ENCODE measurements at places on chromosomes 13 and 19.

DNA sequence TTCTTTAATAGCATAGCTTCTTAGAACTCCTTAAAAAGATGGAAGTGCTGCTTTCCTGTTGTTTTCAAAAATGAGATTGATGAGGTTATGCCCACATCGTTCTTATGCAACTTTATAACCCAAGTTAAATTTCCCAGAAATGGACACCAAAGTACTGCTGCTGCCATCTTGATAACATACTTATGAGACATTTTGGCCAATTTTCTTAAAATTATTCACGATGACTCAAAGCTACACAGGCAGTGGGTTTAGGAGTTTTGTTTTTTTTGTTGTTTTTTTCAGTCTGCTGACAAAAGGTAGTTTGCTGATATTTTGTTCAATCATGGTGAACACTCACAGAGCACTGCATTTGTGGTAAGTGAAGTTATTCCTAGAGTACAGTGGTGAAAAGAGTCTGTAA lies 54.9 kb upstream of the RFC3 start:
- DNase-seq, result no peak

DNA sequence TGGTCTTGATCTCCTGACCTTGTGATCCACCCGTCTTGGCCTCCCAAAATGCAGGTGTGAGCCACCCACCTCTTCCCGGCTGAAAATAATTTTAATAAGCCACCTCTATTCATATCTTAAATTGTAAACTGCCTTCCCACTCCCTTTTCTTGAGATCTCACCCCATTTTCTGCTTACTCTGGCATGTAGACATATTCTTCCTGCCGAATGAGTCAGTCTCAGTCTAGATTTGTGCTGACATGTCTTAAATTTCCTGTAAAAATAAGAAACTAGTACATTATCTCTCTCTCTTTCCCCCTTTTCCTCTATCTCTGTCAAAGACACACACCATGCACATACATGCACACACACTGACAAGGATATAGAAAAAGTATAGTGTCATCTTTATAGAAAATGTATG lies 60.9 kb downstream of the THSD1 start:
- peak; percentile 14 for DNase-seq

- DNase-seq, result no peak
Measured at GRCh38 chr13:55500694-55501093, 1640.0 kb upstream of the PRR20A start.

- DNase-seq, result no peak
Measured at GRCh38 chr19:5075597-5075996, 106.7 kb downstream of the KDM4B start.

DNA sequence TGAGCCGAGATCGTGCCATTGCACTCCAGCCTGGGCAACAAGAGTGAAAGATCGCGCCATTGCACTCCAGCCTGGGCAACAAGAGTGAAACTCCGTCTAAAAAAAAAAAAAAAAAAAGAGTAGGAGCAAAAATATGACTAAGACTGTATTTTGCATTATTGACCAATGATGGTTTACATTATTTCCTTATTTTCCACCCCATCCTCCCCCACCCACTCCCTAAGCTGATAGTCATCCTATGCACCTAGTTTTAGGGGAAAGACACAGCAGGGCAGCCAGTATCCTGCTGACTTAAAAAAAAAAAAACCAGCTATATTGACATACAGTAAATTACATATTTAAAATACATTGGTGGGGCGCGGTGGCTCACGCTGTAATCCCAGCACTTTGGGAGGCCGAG lies 25.1 kb downstream of the VAV1 start:
- DNase-seq, result no peak

- DNase-seq, result peak; percentile 66
Measured at GRCh38 chr19:45250832-45251451, at the start of gene MARK4. MARK4 (plus strand) TSS chr19:45251271; CDS start chr19:45251589, 318 bp downstream.

GRCh38 chr13:33169273-33169980 lies 116.1 kb downstream of the STARD13 start:
- DNase-seq, result peak; percentile 83

GRCh38 chr13:97121894-97122293 lies 100.2 kb upstream of the MBNL2 start:
- DNase-seq, result no peak

DNA sequence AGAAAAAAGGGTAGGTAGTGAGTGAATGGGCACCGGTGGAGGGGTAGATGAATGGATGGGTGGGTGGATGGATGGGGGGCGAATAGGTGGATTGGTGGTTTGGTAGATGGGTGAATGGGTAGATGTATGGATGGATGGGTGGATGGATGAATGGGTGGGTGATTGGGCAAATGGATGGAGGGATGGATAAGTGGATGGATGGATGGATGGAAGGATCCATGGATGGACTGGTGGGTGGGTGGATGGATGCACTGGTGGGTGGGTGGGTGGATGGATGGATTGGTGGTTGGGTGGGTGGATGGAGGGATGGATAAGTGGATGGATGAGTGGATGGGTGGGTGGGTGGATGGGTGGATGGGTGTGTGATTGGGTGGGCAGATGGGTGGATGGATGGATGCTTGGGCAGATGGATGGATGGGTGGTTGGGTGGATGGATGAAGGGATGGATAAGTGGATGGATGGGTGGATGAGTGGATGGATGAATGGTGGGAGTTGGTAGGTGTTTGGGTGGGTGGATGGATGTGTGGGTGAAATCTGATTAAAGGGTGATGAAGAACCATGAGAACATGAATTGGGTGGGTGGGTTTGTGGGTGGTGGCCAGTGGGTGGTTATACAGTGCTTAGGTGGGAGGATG lies 2.3 kb downstream of the ANKRD24 start:
- DNase-seq, result no peak

DNA sequence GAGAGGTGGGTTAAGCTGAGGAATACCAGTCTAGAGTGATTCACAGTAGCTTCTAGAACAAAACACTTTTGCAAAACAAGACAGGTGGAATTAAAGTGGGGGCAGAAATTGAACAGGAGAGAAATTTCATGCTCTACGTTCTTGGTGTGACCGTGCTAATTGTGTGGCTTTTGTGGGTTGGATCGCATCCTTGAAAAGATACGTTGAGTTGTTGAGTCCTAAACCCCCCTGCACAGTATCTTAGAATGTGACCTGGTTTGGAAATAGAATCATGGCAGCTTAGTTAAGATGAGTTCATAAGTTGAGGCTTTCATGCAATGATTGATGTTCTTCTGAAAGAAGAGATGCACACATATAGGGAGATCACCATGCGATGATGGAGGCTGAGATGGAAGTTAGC lies 308.2 kb downstream of the ATP8A2 start:
- no peak for DNase-seq

GRCh38 chr19:42197375-42197817 lies 20.1 kb downstream of the DEDD2 start:
- no peak for DNase-seq

GRCh38 chr13:39530916-39531315 lies 72.1 kb downstream of the LHFPL6 start:
- DNase-seq, result no peak

GRCh38 chr19:33510462-33511194 lies 11.0 kb downstream of the PEPD start:
- no peak for DNase-seq

DNA sequence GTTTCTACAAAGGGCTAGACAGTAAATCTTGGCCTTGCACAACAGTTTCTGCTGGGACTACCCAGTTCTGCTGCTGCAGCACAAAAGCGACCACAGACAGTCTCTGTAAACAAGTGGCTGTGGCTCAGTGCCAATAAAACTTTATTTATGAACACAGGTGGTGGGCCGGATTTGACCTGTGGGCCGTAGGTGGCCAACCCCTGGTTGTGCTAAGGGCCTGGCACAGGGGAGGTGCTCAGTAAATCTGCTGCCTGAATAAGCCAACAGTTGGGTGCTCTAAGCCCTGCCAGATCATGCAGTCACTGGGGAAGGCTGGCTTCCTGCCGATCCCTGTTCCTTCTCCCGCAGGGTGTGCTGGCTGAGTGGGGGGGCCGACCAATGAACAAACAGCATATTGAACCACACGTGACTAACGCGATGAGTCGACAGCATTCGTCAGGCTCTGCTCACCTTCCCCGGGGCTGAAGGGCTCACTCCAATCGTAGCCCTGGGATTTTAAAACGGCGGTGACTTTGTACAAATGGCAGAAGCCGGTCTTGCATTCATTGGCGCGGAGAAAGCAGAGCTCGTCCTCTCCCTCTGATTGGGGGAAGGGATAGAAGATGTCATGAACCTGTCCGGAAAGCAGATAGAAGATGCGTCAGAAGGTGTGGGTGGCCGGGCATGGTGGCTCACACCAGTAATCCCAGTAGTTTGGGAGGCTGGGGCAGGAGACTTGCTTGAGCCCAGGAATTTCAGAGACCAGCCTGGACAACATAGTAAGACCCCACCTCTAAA lies 24.3 kb upstream of the MYDGF start:
- peak; percentile 82 for DNase-seq

DNA sequence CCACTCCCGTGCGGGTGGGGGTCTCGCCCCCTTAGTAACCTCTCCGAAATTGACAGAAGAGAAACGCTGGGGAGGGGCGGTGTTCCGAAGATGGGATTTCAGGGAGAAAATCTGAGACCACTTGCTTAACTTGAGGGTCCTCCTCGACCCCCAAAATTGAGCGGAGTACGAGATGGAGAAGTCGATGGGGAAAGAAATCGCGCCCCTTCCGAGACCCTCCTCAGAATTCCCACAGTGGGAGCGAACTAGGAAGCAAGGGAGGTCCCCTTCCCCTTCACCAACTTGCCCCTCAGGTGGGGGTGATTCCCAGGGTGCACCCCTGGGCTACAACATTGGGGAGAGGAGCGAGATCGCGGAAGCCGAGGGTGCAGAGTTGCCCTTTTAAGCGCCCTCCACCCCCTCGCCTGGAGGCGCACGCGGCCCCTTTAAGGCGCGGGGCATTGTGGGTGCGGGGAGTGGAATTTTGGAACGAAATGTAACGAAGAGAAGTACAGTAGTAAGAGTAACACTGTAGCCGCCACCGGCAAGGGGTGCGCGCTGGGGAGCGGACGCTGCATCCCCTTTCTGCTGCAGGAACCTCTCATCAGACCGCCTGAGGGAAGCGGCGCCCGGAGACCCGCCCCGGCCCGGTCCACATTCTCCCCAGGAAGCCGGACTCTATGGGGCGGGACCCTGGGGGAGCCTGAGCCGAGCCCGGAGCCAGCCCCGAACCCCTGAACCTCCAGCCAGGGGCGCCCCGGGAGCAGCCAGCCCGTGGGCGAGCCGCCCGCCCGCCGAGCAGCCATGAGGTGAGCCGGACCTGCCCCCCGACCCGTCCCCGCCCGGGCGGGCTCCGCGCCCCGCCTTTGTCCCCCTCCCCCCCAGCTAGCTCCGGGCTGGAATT lies at the start of gene VASP:
Gene VASP, plus strand, starts transcription at position 491 of the 883 bp plus-strand sequence. Its CDS starts 293 bp downstream, at position 784.
- peak; percentile 86 for DNase-seq

GRCh38 chr19:49878744-49879070 lies 1.2 kb downstream of the TBC1D17 start:
- DNase-seq, result no peak

GRCh38 chr13:65057986-65058385 lies 2172.2 kb downstream of the PCDH9 start:
- no peak for DNase-seq

DNA sequence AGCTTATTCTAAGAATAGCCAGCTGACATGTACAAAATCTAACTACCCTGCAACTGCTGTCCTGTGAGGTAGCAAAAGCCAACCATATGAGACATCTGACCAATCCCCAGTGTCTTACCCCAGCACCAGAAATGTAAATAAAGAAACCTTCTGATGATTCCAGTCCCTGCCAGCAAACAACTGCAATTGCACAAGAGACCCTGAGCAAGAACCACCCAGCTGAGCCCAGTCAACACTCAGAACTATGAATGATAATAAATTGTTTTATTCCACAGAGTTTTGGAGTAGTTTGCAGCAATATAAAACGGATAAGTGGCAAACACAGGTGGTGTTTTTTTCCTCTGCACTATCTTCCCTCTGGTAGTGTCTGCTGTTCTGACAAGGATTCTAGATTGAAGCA lies 94.9 kb downstream of the ERCC5 start:
- no peak for DNase-seq

- peak; percentile 36 for DNase-seq
Measured at GRCh38 chr19:3440082-3440481, 40.2 kb downstream of the SMIM24 start.

- peak; percentile 60 for DNase-seq
Measured at GRCh38 chr19:13053238-13053637, 49.4 kb downstream of the LYL1 start.

DNA sequence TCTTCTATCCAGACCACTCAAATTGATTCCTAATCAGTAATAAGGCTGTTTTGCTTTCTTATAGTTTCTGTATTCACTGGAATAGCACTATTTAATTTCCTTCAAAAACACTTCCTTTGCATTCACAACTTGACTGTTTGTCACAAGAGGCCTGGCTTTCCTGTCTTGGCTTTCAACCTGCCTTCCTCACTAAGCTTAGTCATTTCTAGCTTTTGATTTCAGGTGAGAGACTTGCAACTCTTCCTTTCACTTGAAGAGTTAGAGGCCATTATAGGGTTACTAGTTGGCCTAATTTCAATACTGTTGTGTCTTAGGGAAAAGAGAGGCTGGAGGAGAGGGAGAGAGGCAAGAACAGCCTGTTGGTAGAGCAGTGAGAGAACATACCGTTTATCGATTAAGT lies 47.0 kb downstream of the SACS start:
- DNase-seq, result no peak

- no peak for DNase-seq
Measured at GRCh38 chr13:106493533-106494220, 41.8 kb downstream of the EFNB2 start.

DNA sequence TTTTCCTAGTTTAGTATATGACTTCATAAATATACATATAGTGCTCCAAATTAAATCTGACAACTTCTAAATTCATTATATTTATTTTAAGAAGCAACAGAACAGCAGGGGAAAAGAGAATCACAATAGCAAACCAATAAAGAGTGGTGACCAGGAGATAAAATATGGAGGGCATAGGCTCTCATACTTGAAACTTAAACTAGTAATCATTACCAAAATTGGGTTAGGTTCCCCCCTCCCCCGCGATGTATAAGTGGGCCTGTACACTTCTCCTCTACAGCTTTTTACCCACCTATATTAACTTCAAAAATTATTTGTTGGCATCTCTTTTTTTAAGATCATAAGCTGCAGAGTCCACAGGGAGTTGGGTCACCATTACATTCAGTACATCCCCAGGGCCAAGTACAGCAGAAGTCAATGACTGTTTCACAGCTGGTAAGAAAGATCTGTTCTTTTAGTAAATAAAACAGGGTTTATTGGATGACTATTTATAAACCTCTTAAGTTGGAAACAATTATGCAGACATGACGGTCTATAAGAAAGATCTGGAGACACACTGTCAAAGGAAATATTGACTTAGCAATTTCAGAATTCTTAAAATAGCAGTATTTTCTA lies 29.4 kb downstream of the KLF12 start:
- DNase-seq, result no peak

All from fibroblast of skin of scalp (primary cell).